ENCODE measurements at places on chromosomes 6 and 20.

- DNase-seq = no peak
These were observed 6.6 kb upstream of the FABP7 start for GRCh38 chr6:122772724-122773415.

DNA sequence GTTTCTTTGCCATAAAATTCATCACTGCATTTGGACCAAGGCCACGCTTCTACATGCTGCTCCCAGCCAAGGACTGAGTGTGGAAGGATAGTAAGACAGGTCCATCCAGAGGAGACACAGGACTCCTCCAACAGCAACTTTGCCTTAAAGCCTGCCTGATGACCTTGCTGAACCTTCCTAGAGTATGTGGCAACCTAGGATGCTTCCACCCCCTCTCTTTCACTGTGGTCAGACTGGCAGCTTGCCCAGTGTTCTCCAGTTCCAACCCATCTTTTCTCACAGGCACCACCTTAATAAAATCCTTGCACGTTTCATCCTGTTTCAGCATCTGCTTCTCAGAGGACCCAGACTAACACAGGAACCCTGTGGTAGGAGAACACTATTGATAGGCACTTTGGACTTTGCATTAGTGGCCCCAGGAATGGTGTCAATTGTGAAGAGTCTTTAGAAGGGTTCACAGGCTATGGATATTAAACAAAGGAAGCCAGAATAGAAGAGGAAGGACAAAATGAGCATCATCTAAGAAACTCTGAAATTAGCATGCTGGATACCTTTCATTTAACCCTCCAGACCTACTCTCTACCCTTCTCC, 2.4 kb upstream of the PKHD1 start:
- DNase-seq = no peak

- no peak for DNase-seq
These were observed 6.4 kb upstream of the EEF1A2 start for GRCh38 chr20:63505281-63505680.

- no peak for DNase-seq
These were observed 25.0 kb downstream of the TMEM242 start for GRCh38 chr6:157298216-157298724.

- DNase-seq = no peak
These were observed 92.1 kb downstream of the FYN start for GRCh38 chr6:111781041-111781708.

- no peak for DNase-seq
These were observed 161.5 kb downstream of the PRDM13 start for GRCh38 chr6:99768166-99768565.

- no peak for DNase-seq
These were observed 315.0 kb downstream of the GMDS start for GRCh38 chr6:1930356-1930755.

DNA sequence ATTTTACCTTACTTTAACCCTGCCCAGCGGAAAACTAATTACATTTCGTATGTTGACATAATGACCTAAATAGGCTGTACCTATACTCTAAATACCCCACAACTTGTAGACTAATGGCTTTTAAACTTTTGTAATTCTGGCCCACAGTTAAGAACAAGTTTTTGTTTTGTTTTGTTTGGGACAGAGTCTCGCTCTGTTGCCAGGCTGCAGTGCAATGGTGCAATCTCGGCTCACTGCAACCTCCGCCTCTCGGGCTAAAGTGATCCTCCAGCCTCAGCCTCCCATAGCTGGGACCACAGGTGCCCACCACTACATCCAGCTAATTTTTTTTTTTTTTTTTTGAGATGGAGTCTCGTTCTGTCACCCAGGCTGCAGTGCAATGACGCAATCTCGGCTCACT, 5.7 kb upstream of the SASH1 start:
- no peak for DNase-seq

GRCh38 chr6:27568226-27568897, 95.5 kb upstream of the ZNF184 start:
- no peak for DNase-seq

DNA sequence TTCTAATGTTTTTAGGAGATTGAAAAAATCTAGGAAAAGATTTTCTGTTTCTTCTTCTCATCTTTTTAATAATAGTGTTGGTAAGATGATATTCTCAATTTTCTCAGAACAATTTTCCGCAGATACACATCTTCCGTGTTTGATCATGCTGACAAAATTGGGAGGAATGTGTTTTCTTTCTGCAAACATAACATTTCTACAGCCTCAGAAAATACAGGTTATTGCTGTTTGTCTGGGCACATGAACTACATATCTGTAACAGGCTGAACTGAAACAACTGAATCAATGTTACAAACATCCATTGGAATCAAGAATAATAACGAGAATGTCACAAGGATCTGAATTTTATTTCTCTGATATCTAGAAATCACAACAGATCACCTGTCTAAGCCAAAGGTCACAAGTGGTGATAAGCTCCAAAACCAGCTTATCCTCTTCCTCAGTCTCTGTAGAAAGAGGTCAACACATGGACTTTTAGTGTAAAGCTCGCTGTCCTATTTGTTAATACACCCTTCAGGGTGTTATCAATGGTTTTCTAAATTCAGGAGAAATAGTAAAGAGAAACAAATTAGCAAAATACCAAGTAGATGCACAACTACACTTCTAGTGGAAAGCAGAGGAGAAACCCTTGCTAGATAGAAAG, 197.3 kb upstream of the MARCKS start:
- DNase-seq = no peak

- no peak for DNase-seq
These were observed 514.7 kb upstream of the AGPAT4 start for GRCh38 chr6:161788531-161788930.

DNA sequence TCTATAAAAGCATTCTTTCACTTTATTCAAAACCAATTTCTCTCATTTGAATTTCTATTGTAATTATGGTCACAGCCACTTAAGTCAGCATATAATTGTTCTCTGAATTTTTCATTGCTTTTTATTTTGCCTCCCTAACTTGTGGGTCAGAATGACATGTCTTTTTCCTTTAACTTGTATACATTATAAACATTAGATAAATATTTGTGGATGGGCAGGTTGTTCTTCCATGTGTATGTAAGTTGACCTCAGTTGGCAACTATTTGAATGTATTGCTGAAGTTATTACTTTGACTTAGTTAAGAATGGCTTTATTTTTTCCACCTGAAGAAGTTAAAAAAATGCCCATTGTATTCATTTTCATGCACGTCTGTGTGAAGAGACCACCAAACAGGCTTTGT, 83.0 kb upstream of the MAP3K7 start:
- DNase-seq = no peak

DNA sequence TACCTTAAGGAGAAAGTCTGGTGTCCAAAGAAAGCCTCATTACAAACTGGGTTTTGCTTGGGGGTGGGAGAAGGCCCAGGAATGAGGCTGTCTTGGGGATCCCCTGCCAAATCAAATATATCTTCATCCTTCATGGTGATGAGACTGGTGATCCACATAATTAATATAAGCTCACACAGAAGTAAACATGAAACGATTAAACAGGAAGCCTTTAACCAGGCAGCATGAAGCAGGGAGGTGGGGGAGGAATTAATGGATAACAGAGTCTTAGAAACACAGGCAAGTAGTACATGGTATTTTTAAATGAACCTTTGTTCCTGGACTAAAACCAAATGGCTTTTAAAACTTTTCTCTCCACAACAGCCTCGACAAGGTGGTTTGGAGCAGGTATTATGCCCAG, 437.5 kb downstream of the TFAP2A start:
- peak; percentile 16 for DNase-seq

DNA sequence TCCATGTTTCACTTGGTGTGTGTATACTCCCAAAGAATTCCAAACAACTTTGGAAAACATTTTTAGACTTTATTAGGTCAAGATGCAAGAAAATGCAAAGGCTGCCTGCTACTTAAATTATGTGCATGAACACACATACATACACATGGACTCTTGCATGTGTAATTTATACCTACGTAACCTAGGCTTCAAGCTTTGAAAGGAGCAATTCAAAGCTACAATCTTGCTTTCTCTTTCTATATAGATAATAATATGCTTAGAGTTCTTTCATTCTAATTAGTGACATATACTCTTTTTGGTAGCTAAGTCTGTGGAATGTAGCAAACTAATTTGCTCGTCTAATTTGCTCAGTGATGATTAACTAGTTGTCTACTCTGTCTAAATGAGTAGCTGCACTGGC, 146.5 kb downstream of the EPHA7 start:
- DNase-seq = no peak

DNA sequence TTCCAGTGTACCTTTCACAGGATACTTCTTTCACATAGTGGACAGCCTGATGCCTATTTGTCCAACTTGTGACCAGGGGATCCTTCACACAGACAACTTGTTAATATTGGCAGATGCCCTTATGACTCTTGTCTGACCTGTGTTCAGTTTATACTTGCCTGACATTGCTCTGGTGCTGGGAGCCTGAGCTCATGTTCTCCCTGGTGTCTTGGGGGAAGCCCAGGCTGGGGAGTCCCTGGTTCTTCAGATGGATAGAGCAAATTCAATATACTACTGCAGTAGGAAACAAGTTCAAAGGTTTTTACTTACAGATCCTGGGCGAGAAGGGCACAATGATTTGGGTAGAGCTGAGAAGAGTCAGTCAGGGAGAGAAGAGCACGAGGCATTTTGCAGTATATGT, 76.1 kb downstream of the NKAIN2 start:
- DNase-seq = no peak

- no peak for DNase-seq
These were observed 40.5 kb downstream of the SNAP25 start for GRCh38 chr20:10259166-10259565.

All from stomach (tissue), 19 donors.